ENCODE measurements at places on chromosomes 6 and 20.

DNA sequence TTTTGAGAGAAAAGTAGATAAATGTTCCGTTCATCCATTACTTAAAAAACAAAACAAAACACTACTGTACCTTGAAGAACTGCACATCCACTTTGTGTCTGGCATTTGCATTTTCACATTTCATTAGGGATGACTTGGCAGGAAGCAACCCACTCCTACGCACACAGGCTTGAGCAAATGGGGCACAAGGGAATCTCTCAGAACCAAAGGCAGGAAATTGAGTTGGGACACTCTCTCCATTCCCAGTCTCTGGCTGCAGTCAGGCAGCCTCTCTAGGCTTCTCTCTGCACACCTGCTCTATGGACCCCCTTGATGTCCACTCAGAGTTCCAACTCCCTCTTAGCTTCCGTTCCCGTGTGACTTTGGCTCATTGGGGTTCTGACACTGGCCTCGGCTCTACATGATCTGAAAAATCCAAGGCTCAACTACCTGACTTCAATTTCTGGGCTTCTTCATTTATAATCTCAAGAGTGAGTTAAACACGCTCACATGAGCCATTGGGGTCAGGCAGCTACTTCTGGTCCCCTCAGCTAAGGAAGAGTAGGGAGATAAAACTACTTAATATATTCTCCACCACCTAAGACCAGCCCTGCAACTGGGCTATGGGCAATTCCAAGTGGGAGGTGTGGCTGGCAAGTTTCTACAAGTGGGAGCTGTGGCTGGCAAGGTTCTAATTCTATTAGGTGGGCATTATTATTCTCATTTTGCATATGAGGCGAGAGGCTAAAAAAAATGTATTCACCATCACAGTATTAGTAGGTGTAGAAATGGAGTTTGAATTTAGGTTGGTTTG, 251.9 kb downstream of the SOD2 start:
- no peak for DNase-seq

DNA sequence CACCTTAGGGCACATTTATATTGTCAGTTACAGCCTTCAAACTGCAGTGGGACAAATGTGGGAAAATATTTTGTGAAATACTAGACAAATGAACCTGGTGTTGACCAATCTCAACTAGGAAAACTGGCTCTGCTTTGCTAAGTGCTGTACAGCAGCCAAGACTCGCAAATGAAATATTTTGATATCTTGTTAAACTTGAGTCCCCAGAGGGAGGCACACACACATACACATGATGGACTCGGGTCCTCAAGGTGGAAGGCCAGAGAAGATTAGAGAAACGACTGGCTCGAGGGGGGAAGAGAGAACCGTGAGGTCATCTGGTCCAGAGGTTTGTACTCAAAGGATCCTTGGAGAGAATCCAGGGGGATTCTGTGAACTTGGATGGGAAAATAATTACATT, 67.3 kb upstream of the JAG1 start:
- no peak for DNase-seq

GRCh38 chr20:51383891-51384510, 158.5 kb downstream of the NFATC2 start:
- no peak for DNase-seq

DNA sequence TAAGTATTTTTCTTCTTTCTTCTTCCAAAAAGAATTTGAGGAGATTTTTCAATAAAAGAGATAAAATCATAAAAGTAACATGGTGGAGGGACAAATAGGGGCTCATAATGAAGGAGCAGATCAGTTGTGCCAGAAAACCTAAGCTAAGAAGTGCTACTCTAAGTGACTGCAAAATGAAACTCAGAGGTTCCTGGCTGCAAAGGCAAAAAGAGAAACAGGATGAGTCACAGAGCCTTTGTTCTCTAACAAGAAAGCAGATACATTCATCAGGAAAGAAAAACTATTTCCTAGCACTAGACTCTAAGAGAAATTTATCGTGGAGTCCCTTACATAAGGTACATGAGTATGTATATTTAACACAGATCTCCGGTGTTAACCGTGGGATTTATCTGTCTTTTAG, 49.8 kb downstream of the TSHZ2 start:
- DNase-seq: no peak

- DNase-seq: no peak
Measured at GRCh38 chr20:21571841-21572690, 58.2 kb upstream of the NKX2-2 start.

DNA sequence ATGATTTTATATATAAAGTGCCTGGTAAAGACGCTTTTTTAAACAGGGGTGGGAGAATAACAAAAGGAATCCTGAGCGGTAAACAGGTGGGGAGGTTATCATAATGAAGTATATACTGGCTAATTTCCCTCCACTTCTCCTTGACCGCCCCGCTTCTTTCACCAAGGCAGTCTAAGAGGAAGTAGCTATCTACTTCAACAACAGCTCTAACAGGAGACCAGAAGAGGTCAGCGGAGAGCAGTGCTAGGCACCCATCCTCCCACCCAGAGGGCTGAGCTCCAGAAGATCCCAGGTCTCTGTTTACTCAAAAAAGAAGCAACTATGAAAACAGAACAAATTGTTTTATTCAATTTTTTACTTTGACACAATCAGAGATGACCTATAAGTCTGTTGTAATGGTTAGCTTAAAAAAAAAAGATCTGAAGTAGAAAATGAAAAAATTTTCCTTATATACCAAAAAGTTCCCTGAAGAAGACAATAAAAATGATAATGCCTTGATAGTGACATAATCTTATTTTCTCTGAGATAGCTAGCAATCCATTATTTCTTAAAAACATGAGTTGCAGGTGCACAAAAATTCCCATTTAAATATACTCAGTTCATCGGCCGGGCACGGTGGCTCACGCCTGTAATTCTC, 141.1 kb downstream of the PDSS2 start:
- DNase-seq: no peak

DNA sequence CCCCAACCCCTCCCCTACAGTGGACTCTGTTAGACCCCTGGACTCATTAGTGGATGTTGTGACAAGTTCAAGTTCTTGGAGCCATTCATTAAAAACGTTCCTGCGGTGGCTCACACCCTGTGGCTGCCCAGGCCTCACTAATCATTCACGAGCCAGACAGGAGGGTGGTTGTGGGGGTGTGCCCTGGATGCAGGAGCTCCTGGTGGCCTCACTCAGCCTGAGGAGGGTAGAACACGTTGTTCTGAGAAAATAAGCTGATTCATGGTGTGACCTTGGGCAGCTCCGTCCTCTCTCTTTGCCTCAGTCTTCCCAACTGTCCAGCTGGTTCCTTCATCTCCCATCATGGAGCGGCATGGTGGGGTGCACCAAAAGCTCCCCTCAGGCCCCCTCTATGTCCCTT, 16.7 kb downstream of the SLC13A3 start:
- DNase-seq: no peak

DNA sequence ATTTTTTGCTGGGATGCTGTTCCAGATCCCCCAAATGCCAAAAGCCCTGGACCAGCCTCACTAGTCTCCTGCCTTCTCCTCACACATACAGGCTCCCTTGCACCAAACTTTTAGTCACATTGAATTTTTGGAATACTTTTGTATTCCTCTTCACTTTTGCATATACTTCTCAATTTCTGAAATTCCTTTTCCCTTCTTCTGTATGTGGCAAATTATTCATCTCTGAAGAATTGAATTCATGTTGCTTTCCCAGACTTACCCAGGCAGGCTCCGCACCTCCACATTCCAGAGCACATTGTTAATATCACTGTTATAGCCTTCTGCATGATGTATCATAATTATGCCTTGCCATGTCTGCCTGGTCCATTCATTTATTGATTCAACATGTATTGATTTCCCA, 255.3 kb upstream of the POU3F2 start:
- no peak for DNase-seq

GRCh38 chr6:116010790-116011401, 49.8 kb downstream of the FRK start:
- peak; percentile 47 for DNase-seq

DNA sequence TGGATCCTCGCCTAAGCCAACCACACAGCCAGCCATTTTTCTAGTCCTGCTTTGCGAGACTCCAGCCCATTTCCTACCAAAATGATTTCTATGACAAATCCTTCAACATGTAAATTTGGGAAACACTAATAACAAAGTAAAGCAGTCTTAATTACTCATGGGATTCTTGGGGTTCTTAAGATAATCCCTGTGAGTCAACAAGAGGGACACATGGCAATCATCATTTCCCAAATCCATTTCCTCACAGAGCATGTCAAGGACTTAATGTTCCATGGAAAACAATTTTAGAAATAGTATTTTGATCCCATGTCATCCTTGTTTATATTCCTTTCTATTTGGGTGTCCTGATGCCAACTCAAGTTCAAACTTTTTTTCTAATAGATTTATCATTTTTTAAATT, 322.7 kb upstream of the NOX3 start:
- DNase-seq: no peak

GRCh38 chr6:14873781-14874441, 372.0 kb upstream of the JARID2 start:
- DNase-seq: no peak

GRCh38 chr6:140105241-140105640, 730.8 kb upstream of the CITED2 start:
- no peak for DNase-seq

GRCh38 chr6:43665376-43665775, 20.5 kb downstream of the RSPH9 start:
- no peak for DNase-seq

GRCh38 chr6:89413006-89413400, 930 bp upstream of the RRAGD start:
- no peak for DNase-seq

GRCh38 chr20:51750037-51750769, 18.0 kb downstream of the ATP9A start:
- DNase-seq: no peak

DNA sequence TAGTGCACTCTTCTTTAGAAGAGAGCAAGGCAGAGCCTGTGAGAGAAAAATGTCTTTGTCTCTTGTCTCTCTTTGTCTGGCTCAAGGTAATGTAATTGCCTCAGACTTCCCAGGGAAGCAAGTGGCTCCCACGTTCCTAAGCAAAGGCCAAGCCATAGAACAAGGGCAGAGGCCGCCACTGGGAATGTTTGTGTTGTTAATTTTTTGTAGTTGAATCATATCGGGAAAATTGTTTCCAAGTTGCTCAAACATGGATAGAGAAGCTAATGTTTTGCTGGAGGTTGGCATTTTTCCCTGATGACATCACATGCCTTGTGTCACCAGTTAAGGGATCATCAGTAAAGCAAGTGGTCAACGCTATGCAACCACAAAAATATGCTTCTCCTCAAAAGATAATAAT, 211.5 kb upstream of the FOXA2 start:
- no peak for DNase-seq

- DNase-seq: no peak
Measured at GRCh38 chr20:36147690-36148089, 6.8 kb upstream of the EPB41L1 start.

DNA sequence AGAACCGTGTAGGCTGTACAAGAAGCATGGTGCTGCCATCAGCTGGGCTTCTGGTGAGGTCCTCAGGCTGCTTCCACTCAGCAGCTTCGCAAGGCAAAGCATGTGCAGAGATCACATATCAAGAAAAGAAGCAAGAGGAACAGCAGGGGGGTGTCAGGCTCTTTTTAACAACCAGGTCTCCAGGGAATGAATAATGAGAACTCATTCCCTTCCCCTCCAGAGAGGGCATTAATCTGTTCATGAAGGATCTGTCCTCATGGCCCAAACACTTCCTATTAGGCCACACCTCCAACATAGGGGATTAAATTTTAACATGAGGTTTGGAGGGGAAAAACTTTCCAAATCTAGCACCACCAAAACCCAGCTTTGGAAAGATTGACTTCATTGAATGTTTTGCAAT, 20.0 kb downstream of the GINM1 start:
- no peak for DNase-seq

- DNase-seq: no peak
Measured at GRCh38 chr6:332671-333070, 40.4 kb downstream of the DUSP22 start.

DNA sequence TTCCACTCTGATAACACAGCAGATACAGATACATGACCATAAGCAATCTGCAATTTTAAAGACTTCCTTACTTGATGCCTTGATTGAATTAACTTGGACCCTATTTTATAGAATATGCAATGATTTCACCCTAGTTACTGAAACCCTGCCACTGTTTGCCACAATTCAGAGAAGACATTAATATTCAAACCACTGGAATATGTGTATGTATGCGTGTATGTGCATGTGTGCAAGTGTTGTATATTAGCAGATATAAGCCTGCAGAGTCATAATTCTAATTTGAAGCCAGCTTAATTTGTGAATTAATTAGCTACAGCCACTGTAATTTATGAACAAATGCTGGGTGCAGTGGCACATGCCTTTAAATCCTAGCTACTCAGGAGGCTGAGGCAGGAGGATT, 9.3 kb downstream of the VNN2 start:
- DNase-seq: no peak

GRCh38 chr20:11432407-11432806, 485.3 kb upstream of the BTBD3 start:
- no peak for DNase-seq

- no peak for DNase-seq
Measured at GRCh38 chr20:56420940-56421688, 9.1 kb downstream of the CASS4 start.

- no peak for DNase-seq
Measured at GRCh38 chr6:138000941-138001340, 106.3 kb downstream of the PERP start.

GRCh38 chr6:81909162-81909561, 156.7 kb upstream of the TENT5A start:
- no peak for DNase-seq

DNA sequence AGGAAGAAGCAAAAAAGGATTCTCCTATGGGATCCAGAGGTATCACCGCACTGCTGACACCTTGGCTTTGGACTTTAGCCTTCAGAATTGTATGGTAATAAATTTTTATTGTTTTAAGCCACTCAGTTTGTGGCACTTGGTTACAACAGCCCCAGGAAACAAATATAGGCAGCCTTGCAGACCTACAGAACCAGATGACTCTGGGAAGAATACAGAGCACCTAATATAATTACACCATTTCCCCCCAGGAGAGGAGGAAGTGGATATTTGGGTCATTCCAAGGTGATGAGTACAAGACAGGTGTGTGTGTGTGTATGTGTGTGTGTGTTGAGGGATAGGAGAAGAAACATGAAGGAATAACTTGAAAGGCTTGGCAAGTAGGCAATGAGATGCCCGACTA, 84.2 kb upstream of the ENPP5 start:
- DNase-seq: no peak

Measured in activated naive CD4-positive, alpha-beta T cell treated with anti-CD3 and anti-CD28 coated beads, Interleukin-2, amount 50 U/mL, for 16 hours (primary cell).